ENCODE measurements at places on chromosomes 7 and 10.

GRCh38 chr10:20644421-20644820, 252.7 kb downstream of the NEBL start:
- peak; percentile 21 for DNase-seq

- DNase-seq, result no peak
Observed at GRCh38 chr7:112752576-112752975, 37.6 kb downstream of the TMEM168 start.

DNA sequence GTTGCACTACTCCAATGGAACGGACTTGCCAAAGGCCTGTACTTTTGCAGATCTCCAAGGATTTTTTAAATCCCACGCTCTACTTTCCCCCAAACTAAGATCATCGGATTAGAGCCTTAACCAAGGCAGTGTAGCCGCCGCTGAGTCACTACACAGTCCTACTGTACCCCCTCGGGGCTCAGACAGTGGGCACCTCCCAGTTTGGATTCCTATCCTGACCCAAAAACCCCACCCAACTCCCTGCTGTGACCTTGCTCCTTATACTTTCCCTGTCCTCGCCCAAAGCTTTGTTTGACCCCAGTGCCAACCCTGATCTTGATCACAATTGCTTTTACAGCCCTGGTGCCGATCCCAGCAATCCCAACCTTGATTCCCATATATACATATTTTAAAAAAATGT, 17.5 kb upstream of the PLAU start:
- no peak for DNase-seq

DNA sequence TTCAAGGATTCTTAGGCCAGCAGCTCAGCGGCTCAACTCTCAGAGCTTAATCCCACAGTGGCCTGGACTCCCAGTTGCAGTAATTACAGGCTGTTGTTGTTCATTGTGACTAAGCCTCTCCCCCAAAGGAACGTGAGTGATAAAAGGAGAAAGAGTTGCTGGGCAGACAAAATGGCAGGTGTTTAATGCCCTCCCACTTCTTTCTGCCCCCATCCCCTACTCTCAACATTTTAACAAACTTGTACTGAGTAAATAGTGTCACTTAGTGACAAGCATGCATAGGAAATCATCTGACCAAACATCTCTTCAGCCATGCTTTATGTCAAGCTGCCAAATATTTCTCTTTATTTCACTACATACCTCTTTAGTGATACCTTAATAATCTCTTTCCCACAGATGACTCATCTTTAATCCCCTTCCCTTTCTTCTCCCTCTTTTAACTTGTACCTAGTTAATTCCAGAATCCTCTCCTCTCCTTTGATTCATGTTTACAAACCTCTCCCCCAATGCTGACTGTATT, 12.4 kb upstream of the MTERF1 start:
- DNase-seq, result no peak

GRCh38 chr10:107618504-107618994, 454.0 kb upstream of the SORCS1 start:
- no peak for DNase-seq

- DNase-seq, result no peak
Observed at GRCh38 chr10:133205146-133205545, 24.9 kb upstream of the UTF1 start.

DNA sequence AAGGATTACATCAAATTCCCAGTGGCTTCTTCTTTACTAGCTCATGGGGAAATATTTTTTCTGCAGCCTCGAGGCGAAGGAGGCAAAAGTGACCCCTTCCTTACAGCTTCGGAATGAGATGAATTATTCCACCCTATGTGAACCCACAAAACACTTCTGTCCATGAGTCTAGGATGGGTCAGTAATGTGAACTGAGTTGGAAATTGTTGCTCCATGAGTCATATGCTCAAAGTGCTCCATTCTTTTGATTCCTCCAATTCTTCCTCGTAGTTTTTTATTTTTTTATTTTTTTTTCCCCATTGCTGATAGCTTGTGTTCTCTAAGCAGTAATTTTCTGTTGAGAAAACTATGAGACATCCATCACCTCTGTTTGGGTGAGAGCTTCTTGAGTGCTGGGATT, 31.7 kb upstream of the FAM204A start:
- DNase-seq, result no peak

DNA sequence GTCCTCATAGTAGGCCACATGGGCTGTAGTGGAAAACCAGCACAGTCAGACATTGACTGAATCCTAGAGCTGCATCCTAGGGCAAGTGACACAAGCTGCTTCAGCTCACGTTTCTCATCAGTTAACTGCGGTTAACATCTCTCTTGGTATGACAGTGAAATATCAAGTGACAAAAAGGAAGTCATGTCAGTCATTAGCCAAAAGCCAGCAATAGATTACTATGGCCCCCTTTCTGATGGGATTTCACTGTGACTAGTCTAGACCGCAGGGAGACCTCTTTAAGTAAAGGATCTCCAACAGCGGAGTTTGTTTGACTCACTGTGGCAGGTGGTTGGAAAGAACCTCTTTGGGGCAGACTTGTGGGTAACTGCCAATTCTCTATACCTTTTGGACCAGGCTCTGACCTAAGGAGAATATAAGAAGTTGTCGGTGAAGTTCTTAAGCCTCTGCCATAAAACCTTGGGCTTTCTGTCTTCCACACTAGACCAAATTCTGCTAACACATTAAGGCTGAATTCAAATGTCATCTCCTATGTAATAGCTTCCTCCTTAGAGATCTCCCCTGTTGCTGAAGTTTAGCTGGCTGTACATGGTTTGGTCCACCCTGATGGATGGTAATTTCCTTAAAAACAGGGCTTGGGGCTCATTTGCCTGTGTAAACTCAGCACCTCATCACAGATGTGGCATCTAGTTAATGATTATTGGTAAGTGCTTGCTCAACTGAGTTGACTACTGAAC, 115.3 kb downstream of the SGMS1 start:
- no peak for DNase-seq

- DNase-seq, result no peak
Observed at GRCh38 chr7:23971031-23971430, 261.0 kb downstream of the STK31 start.

- no peak for DNase-seq
Observed at GRCh38 chr10:61559615-61560014, 103.1 kb upstream of the CABCOCO1 start.

DNA sequence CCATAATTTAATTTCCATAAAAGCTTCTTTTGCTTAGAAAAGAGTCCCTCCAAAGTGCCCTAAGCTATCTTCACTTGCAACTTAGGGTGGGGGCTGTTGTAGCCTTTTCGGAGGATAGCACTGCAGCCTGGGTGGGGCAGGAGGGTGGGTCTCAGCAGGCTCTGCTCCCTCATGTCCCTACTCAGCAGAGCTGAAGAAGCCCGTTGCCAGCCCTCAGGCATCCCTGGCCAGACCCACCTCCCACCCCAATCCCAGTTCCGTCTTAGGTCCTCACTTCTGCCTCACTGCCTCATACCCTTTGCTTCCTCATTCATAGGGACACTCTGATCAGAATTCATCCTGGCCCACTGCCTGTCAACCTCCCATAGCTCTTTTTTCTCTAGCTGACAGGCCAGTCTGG, 99.8 kb upstream of the ZMIZ1 start:
- no peak for DNase-seq

DNA sequence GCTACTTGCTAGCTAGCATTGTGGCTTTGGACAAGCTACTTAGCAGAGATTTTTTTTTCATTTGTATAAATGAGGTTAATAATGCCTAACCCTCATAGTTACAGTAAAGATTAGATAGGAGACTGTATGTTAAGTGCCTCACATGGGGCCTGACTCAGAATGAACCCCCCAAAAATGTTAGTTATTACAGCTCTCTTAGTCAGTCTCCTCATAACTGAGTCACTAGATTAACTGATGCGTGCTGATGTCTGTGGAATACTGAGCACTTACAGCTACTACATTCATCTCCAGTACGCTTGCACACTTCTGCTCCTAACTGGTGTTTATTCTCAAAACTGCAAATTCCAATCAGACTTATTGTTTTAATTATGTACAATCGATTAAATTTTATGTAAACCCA, 315.3 kb downstream of the SNX13 start:
- DNase-seq, result no peak

- DNase-seq, result peak; percentile 89
Observed at GRCh38 chr10:109883859-109884771, 39.2 kb downstream of the XPNPEP1 start.

GRCh38 chr10:31031558-31032257, at the start of gene ZNF438:
Gene ZNF438 (minus strand): TSS chr10:31031865. CDS start chr10:30877034, 154,831 bp downstream.
- DNase-seq, result peak; percentile 98

GRCh38 chr10:12675186-12675585, 325.8 kb downstream of the CAMK1D start:
- DNase-seq, result no peak

GRCh38 chr7:8511855-8512254, 78.4 kb downstream of the NXPH1 start:
- DNase-seq, result peak; percentile 65
